ENCODE measurements at places on chromosomes 5 and 9.

DNA sequence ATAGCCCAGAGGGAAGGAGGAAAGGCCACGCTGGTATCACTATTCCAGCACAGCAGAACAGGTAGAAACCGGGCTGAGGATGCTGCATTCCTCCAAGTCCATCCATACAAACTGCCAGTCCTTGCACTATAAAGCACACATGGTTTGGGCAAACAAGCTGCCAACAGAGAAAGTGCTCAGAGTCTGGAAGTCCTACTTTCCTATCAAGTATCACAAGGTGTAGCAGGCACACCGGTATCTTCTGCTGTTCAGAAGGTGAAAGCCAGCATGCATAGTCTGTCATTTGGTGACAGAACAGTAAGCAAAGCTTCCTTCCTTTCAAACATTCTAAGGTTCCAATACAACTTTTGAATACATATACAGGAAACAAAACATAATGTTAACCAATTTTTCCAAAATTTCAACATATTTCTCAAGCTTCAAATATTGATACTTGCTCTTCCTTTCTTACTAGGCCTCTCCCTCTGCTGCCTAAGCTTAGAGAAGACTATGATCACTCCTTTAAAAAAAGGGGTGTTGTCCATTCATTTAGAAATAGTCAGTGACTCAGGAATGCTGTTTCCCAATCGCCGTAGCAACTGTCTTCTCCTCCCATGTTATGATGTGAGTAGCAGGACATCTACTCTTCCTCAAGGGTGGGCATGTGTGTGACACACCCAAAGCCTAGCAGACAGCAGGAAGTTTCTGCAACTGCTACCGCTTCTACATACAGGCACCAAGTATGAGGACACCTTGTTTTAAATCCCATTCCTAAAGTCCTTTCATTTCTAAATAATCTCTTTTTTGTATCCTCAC is 14.7 kb downstream of the DIAPH1 start:
- H3K4me1 ChIP-seq = peaks cover 88% of the 10 kb centered on the region
- no peak for DNase-seq
- peaks cover 28% of the 10 kb centered on the region for H3K36me3 ChIP-seq
- H3K4me3 ChIP-seq = peak overlapping the region; percentile 55
- H3K27me3 ChIP-seq = no peaks in the 10 kb centered on the region

GRCh38 chr9:133673258-133673655 is 37.1 kb downstream of the DBH start:
- no peak overlapping the region for H3K27ac ChIP-seq
- no peak for DNase-seq
- H3K27me3 ChIP-seq = no peaks in the 10 kb centered on the region
- no peak overlapping the region for H3K4me3 ChIP-seq

DNA sequence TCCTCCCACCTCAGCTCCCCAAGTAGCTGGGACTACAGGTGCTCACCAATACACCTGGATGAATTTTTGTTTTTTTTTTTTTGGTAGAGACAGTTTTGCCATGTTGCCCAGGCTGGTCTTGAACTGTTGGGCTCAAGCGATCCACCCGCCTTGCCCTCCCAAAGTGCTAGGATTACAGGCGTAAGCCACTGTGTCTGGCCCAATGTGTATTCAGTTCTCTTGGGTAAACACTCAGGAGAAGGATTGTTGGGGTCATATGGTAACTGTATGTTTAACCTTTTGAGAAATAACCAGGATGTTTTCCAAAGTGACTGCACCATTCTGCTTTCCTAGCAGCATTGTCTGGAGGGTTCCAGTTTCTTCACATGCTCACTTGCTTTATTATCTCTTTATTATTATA is 67.4 kb downstream of the TNPO1 start:
- no peak overlapping the region for H3K27ac ChIP-seq
- no peaks in the 10 kb centered on the region for H3K27me3 ChIP-seq
- peaks cover 37% of the 10 kb centered on the region for H3K36me3 ChIP-seq
- DNase-seq = no peak

DNA sequence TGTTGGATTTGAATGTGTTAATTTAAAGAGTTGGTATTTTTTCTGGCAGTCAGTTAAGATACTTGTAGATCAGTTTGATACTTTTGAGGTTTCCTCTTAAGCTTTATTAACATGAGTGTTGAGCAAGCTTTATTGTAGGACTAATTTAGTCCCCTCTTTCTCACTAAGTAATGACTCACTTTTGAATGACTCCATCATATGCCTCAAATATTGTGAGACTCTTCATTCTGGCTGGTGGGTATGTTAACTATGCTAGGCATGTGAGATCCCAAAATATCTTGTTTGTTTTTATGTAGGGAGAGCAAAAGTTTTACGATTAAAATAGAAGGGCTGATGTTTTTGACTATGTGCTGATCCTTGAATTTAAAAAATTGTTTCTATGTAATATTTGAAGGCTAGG is 355.7 kb downstream of the IZUMO3 start:
- H3K27ac ChIP-seq = no peak overlapping the region
- H3K36me3 ChIP-seq = peaks cover 2% of the 10 kb centered on the region
- no peak for DNase-seq
- no peaks in the 10 kb centered on the region for H3K4me1 ChIP-seq
- H3K27me3 ChIP-seq = no peaks in the 10 kb centered on the region

DNA sequence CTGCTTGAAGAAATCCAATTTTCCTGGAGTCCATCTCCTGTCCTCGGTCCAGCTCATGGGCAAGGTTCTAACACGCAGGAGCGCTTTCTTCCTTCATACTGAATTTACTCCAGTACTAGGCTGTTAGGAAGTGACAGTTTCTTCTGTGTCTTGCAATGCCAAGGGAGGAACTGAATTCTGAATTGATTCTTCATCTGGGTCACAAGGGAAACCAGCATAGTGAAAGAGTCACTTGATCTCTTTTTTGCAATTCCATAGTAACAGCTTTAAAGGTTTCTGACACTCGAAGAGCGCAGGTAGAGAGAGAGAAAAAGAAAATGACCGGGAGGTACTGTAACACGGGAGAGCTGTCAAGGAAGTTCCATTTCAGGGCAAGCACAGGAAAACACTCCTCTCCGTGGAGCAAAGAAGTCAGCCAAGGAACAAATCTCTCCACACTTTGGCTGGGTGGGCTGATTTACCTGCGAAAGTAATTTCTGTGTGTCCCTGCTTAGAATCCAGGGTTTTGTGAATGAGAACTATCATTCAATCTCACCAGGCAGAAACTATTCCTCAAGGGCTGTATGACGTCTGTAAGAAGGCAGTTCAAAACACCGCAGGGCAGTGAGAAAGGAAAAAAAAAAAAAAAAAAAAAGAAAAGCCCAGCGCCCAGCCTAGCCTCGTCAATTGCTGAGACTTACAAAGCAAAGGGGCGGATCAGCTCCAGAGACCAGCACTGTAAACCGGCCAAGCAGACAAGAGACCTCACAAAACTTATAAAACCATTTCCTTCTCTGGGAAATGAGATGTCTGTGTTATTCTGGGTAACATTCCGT is 617.8 kb downstream of the PDE4D start:
- peak overlapping the region; percentile 59 for H3K4me3 ChIP-seq
- peaks cover 35% of the 10 kb centered on the region for H3K27me3 ChIP-seq
- H3K4me1 ChIP-seq = peaks cover 11% of the 10 kb centered on the region

DNA sequence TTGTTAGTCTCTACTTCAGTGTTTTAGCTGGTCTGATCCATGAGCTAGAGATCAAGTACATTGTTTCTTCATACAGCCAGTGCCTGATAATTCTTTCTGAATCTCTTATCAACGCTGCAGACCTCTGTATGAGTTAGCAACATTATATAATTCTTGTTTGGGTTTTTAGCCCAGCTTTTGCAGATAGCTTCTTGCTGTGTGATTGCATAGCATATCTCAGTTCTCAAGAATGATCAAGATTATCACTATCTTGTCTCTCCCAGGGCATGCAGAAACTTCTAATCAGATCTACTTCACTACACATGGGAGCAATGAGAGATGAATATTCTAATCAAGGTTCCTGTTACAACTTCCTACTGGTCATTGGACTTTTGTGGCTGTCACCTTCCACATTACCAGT is 158.3 kb downstream of the FAM174A start:
- H3K4me3 ChIP-seq = no peak overlapping the region
- no peak for DNase-seq
- H3K36me3 ChIP-seq = no peaks in the 10 kb centered on the region
- no peak overlapping the region for H3K27ac ChIP-seq
- H3K27me3 ChIP-seq = no peaks in the 10 kb centered on the region

GRCh38 chr9:131954299-131954698 is 125.4 kb downstream of the MED27 start:
- no peak overlapping the region for H3K27ac ChIP-seq
- no peak for DNase-seq
- no peaks in the 10 kb centered on the region for H3K4me1 ChIP-seq
- no peak overlapping the region for H3K4me3 ChIP-seq
- H3K27me3 ChIP-seq = no peaks in the 10 kb centered on the region
- peaks cover 6% of the 10 kb centered on the region for H3K36me3 ChIP-seq

GRCh38 chr9:96720435-96720834 is 57.5 kb downstream of the ZNF510 start:
- no peak overlapping the region for H3K4me3 ChIP-seq
- peaks cover 39% of the 10 kb centered on the region for H3K27me3 ChIP-seq
- H3K4me1 ChIP-seq = peaks cover 4% of the 10 kb centered on the region
- DNase-seq = no peak

GRCh38 chr5:66872736-66873331 is 276.6 kb downstream of the MAST4 start:
- H3K4me3 ChIP-seq = no peak overlapping the region
- no peak overlapping the region for H3K27ac ChIP-seq
- no peaks in the 10 kb centered on the region for H3K36me3 ChIP-seq
- H3K27me3 ChIP-seq = no peaks in the 10 kb centered on the region
- no peak for DNase-seq

DNA sequence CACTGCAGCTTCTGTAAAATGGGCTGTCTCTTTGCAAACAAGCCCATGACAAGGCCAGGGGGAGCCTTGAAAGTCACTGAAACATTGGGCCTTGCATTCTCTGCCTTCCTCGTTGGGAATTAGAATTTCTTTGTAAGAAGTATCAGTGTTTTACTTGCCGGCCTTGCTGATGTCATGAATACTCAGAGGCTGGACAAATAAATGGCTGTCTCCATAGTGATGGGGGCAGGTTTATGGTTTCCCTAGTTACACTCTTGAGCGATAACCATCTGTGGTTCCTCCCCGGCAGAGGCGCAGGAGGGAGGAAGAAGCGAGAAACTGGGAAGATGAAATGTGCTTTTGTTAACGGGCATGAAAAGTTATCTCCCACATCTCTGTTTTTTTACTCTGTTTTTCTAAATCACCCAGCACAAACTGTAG is 272.7 kb upstream of the PANK3 start:
- H3K4me3 ChIP-seq = peak overlapping the region; percentile 3
- no peaks in the 10 kb centered on the region for H3K36me3 ChIP-seq
- H3K4me1 ChIP-seq = peaks cover 17% of the 10 kb centered on the region
- peak overlapping the region; percentile 70 for H3K27ac ChIP-seq

DNA sequence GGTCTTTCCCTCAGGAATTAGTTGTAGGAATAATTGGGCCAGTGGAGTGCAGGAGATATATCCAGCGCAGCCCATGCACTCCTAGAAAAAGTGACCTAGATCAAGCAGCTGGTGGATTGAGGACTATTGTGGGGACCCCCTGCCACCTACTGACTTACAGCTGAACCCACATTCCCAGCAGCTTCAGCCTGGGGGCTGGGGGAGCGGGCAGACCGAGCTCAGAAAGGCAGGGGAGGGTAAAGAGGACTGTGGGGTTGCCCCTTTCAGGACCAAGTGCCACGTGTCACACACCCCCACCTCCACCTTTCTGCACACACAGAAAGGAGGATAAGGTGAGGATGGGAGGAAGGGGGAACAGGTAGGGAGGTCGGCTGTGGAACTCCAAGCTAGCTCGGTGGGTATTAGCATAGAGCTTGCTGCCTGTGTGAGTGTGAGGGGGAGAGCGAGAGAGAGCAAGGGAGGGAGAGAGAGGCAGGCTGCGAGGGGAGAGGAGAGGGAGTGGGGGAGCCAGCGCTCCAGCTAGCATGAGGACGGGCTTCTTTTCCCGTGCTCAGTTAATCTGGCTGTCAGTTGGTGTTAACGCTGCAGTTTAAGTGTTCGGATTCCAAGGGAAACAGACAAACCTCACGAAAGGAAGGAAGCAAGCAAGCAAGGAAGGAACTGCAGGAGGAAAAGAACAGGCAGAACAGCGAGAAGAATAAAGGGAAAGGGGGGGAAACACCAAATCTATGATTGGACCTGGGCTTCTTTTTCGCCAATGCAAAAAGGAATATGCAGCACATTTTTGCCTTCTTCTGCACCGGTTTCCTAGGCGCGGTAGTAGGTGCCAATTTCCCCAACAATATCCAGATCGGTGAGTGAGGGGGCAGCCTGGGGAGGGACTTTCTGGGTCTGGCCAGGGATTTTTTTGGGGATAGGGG is at the start of gene GRIA1:
GRIA1 (plus strand) TSS at position 553 of the 920 bp plus-strand sequence.
- H3K4me1 ChIP-seq = no peaks in the 10 kb centered on the region
- no peak within 1 kb of the TSS for H3K4me3 ChIP-seq
- H3K36me3 ChIP-seq = no peaks in the 10 kb centered on the region
- no peak for DNase-seq

- peak overlapping the region; percentile 83 for H3K27ac ChIP-seq
Observed at GRCh38 chr5:177362610-177363507, 5.1 kb downstream of the RGS14 start.

- H3K27me3 ChIP-seq = peaks cover 15% of the 10 kb centered on the region
- H3K4me1 ChIP-seq = no peaks in the 10 kb centered on the region
- no peak overlapping the region for H3K4me3 ChIP-seq
- H3K36me3 ChIP-seq = no peaks in the 10 kb centered on the region
- H3K27ac ChIP-seq = no peak overlapping the region
- DNase-seq = peak; percentile 38
Observed at GRCh38 chr5:157689942-157690689, 18.8 kb downstream of the C5orf52 start.

GRCh38 chr9:16510482-16510881 is 360.0 kb downstream of the BNC2 start:
- no peak for DNase-seq
- H3K27ac ChIP-seq = no peak overlapping the region
- H3K36me3 ChIP-seq = no peaks in the 10 kb centered on the region
- no peaks in the 10 kb centered on the region for H3K4me1 ChIP-seq
- H3K27me3 ChIP-seq = no peaks in the 10 kb centered on the region

GRCh38 chr9:133876144-133876543 is 116.0 kb downstream of the VAV2 start:
- H3K36me3 ChIP-seq = no peaks in the 10 kb centered on the region
- H3K27me3 ChIP-seq = no peaks in the 10 kb centered on the region
- no peak overlapping the region for H3K4me3 ChIP-seq

- H3K4me1 ChIP-seq = peaks cover 87% of the 10 kb centered on the region
- H3K4me3 ChIP-seq = peak overlapping the region; percentile 82
- peak; percentile 72 for DNase-seq
- no peaks in the 10 kb centered on the region for H3K27me3 ChIP-seq
Observed at GRCh38 chr9:89522261-89522958, 24.5 kb upstream of the SEMA4D start.

- no peak overlapping the region for H3K4me3 ChIP-seq
- peaks cover 21% of the 10 kb centered on the region for H3K27me3 ChIP-seq
- DNase-seq = no peak
- H3K36me3 ChIP-seq = no peaks in the 10 kb centered on the region
- H3K4me1 ChIP-seq = no peaks in the 10 kb centered on the region
Observed at GRCh38 chr5:38532165-38532669, 24.2 kb downstream of the LIFR start.

GRCh38 chr5:11890777-11891176 is 13.5 kb downstream of the CTNND2 start:
- H3K36me3 ChIP-seq = no peaks in the 10 kb centered on the region
- H3K4me3 ChIP-seq = no peak overlapping the region
- no peaks in the 10 kb centered on the region for H3K27me3 ChIP-seq
- no peaks in the 10 kb centered on the region for H3K4me1 ChIP-seq
- H3K27ac ChIP-seq = no peak overlapping the region

All from activated naive CD8-positive, alpha-beta T cell treated with anti-CD3 and anti-CD28 coated beads for 36 hours (primary cell).